CD4-positive, CD25-positive, alpha-beta regulatory T cell (primary cell): ENCODE measurements at places on chromosomes 5 and 9. TPM values are rescaled to one million over a fixed set of nuclear protein-coding genes. Genes with fewer than 3 reads are reported as not detected.

The ARHGEF28 gene
- not detected for polyA plus RNA-seq

DNA sequence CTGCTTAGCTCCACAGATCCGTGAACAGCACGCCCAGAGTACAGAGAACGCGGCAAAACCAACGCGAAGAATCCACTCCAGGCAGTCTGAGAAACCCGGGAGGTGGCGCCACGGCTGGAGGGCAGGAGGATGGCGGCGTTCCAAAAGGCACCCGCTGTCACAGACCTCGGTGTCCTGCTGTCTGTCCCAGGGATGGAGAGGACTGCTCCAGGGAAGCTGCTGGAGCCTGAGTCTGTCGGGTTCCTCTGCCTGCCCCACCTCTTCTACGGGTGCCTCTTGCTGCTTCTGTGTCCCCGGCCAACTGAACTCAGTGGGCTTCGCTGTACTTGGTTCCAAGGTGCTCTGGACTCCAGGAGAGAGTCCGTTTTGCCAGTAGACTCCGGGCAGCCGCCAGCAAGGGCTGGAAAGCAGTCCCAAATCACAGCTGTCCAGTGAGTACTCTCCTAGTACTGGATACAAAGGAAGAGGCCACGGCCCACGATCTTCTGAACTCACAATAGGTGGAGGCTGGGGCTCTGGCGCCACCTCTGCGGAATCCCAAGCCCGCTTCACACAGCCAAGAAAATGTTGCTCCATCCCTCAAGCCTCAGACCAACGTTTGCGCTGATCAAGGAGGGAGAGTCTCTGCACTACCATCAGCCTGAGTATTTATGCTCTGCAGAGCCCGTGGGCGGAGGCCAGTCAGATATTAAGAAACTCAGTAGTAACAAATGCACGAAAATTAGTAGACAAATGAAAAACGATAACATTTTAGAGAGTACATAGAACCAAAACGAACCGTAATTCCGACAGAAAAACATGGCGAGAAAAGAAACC, 440 bp downstream of the ANXA2R start:
- H3K27me3 ChIP-seq: no peaks in the 10 kb centered on the region
- H3K36me3 ChIP-seq: peaks cover 4% of the 10 kb centered on the region
- peak; percentile 66 for DNase-seq

DNA sequence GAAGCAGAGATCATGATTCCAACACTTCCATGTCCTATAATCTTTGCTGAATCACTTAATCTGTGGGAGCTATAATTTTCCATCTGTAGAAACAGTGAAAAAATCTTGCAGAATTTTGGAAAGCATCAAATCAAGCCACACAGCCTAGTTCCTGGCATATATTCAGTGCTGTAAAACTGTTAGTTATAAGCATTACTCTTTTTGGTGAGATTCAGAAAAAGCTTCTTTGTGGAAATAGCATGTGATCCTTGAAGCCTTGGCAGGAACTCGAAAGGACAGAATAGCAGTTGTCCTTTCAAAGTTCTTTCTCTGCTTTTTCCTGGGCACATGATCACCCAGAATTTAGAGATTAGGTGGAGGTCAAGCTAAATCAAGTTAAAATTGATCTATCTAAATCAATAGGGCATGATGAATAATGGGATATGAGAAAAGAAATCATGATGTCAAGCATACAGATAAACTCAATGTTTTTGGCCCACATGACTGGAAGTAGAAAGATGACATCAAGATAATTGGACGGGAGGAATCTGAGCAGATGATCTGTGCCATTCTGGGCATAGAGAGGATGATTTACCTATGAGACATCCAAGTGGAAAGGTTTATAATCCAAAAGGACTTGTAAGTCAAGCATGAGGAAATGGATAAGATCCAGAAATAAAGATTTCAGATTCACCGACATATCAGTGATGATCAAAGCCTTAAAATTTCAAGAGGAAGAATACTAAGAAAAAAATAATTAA, 73.1 kb downstream of the TMEM232 start:
- H3K27me3 ChIP-seq: no peaks in the 10 kb centered on the region
- H3K4me3 ChIP-seq: no peak overlapping the region
- no peaks in the 10 kb centered on the region for H3K36me3 ChIP-seq
- no peaks in the 10 kb centered on the region for H3K4me1 ChIP-seq
- DNase-seq: no peak
- no peak overlapping the region for H3K27ac ChIP-seq

The CDC20B gene
- not detected for polyA plus RNA-seq

- H3K27ac ChIP-seq: peak overlapping the region; percentile 77
- peaks cover 70% of the 10 kb centered on the region for H3K4me1 ChIP-seq
- H3K4me3 ChIP-seq: no peak overlapping the region
- H3K36me3 ChIP-seq: peaks cover 28% of the 10 kb centered on the region
- H3K27me3 ChIP-seq: no peaks in the 10 kb centered on the region
Observed at GRCh38 chr9:133113949-133114885, 6.8 kb downstream of the RALGDS start.

DNA sequence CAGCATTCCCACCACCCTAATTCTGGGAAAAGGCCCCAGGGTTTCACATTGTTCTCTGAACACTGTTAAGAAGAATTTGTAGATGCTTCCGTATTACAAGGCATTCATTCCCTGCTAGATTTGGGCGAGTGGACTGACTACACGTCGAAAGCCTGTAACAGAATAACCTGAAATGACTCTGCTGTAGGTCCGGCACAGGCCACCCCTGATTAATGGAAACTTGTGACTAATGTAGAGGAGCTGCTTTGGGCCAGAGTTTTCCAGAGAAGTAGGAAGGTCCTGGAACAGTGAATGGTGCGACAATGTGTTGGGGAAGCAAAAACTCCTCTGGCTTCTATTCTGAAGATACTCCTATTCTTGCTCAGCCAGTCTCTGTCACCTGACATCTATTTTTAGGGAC, 87.6 kb downstream of the NR3C1 start:
- no peaks in the 10 kb centered on the region for H3K27me3 ChIP-seq
- peaks cover 28% of the 10 kb centered on the region for H3K36me3 ChIP-seq
- H3K4me3 ChIP-seq: no peak overlapping the region
- DNase-seq: no peak

GRCh38 chr9:33414889-33415500, 12.6 kb upstream of the AQP7 start:
- H3K27ac ChIP-seq: peak overlapping the region; percentile 69
- peaks cover 42% of the 10 kb centered on the region for H3K4me1 ChIP-seq
- H3K27me3 ChIP-seq: no peaks in the 10 kb centered on the region
- no peak for DNase-seq
- H3K4me3 ChIP-seq: no peak overlapping the region
- no peaks in the 10 kb centered on the region for H3K36me3 ChIP-seq

GRCh38 chr5:28324174-28324573, 1285.8 kb upstream of the CDH9 start:
- H3K4me1 ChIP-seq: no peaks in the 10 kb centered on the region
- H3K36me3 ChIP-seq: no peaks in the 10 kb centered on the region
- no peak overlapping the region for H3K4me3 ChIP-seq
- no peaks in the 10 kb centered on the region for H3K27me3 ChIP-seq
- H3K27ac ChIP-seq: no peak overlapping the region

DNA sequence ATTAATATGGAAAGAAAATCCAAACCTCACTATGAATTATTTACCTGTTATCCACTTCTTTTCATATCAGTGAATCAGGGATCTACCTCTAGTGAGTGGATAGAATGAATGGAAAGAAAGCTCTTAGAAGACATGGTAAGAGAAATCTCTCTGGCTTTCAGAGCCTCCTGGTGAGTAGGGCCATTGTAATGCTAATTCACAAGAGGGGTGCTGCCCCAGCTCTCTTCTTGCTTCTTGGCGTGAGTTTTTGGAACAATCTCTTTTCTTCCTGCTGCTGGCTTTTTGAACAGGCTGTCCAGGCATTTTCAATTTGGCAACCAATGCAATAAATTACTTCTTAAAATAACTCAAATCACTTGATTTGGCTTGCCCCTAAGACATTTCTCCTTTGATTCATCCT, 49.9 kb upstream of the KCNN2 start:
- no peaks in the 10 kb centered on the region for H3K36me3 ChIP-seq
- H3K4me3 ChIP-seq: no peak overlapping the region
- H3K4me1 ChIP-seq: no peaks in the 10 kb centered on the region
- no peak overlapping the region for H3K27ac ChIP-seq
- no peak for DNase-seq

- DNase-seq: no peak
- H3K27me3 ChIP-seq: no peaks in the 10 kb centered on the region
- no peak overlapping the region for H3K27ac ChIP-seq
- no peaks in the 10 kb centered on the region for H3K4me1 ChIP-seq
- H3K36me3 ChIP-seq: no peaks in the 10 kb centered on the region
Observed at GRCh38 chr5:50653946-50654345, 12.5 kb upstream of the PARP8 start.

The CDX1 gene
- polyA plus RNA-seq: not detected

- H3K27ac ChIP-seq: no peak overlapping the region
- no peaks in the 10 kb centered on the region for H3K4me1 ChIP-seq
- no peak overlapping the region for H3K4me3 ChIP-seq
- no peaks in the 10 kb centered on the region for H3K27me3 ChIP-seq
- DNase-seq: no peak
Observed at GRCh38 chr5:937151-937924, 44.7 kb downstream of the TRIP13 start.

GRCh38 chr9:109802491-109802890, 22.5 kb downstream of the PALM2AKAP2 start:
- no peaks in the 10 kb centered on the region for H3K27me3 ChIP-seq
- no peak for DNase-seq
- H3K4me1 ChIP-seq: no peaks in the 10 kb centered on the region
- H3K4me3 ChIP-seq: no peak overlapping the region
- no peaks in the 10 kb centered on the region for H3K36me3 ChIP-seq

DNA sequence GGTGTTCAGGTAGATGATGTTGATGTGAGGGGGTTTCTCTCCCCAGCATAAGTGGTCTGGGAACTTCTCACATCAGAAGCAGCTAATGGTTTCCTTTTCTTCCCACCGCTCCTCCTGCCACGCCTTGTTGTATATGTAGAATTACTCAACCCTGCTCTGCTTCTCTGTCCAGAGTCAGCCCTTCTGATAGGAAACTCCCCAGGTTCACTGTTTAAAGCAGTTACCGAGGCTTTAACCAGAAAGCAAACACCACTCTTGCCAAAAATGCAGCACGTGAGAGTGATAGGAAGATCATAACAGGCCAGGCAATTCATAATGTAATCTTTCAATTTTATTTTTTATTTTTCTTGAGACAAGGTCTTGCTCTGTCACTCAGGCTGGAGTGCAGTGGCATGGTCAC, 10.5 kb upstream of the TMEM252 start:
- DNase-seq: no peak
- H3K36me3 ChIP-seq: no peaks in the 10 kb centered on the region
- H3K4me3 ChIP-seq: no peak overlapping the region

GRCh38 chr9:125380406-125380805, 118.8 kb downstream of the GAPVD1 start:
- H3K27ac ChIP-seq: no peak overlapping the region
- H3K4me3 ChIP-seq: no peak overlapping the region
- H3K4me1 ChIP-seq: no peaks in the 10 kb centered on the region
- DNase-seq: no peak
- no peaks in the 10 kb centered on the region for H3K27me3 ChIP-seq

The SPINK1 gene
- polyA plus RNA-seq: not detected

DNA sequence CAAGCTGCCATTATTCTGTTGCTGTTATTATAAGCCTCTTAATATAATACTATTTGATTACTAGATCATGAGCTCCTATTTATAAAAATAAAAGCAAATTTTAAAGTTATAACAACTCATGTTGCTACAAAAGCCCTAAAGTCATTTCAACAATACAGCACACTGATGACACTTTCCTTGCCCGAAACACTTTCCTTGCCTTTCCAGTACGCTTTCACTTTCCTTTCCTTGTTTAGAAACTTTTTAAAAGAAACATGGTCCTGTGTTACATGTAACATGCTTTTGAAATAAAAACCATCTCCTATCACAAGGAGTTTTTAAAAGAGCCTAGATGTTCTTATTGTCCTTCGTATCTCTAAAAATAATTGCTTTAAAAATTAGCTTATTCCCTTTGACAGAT, 688.4 kb downstream of the PTPRD start:
- H3K36me3 ChIP-seq: no peaks in the 10 kb centered on the region
- no peaks in the 10 kb centered on the region for H3K27me3 ChIP-seq
- no peak for DNase-seq
- no peak overlapping the region for H3K4me3 ChIP-seq
- H3K27ac ChIP-seq: no peak overlapping the region
- H3K4me1 ChIP-seq: no peaks in the 10 kb centered on the region

DNA sequence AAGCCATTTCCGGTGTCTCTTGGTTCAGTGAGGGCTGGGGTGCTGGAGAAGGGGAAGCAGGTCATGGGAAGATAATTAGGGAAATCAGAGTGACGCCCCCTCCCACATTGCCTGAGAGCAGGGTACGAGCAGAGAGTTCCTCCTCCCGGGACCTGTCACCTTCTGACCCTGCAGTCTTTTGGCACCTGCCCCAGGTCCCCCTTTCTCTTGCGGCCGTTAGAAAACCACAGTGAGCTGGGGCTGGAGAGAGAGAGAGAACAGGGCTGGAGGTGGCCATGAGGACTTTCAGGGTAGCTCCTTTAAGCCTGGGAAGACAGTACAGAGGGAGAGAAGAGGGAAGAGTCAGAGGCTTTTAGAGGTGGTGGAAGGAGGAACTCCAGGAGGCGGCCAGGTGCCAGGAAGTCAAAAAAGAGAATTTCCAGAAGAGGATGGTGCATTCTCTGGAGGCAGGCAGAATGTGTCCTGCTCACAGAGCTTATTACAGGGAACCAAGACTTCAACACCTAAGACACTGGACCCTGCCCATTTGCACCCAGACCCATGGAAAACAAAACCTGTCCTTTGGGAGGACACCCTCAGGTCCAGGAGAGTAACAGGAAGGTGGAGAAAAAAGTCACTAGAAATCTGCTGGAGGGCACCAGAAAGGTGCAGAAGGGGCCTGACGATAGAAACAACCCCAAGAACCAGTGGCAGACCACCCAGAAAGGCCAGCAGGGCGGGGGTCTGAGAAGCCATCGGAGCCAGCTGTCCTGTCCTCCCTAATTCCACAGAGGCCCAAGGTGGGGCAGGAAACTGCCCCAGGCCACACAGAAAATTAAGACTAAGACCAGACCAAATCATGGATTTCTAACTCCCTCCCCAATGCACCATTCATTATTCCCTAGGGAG, 6.5 kb upstream of the ACSL6 start:
- no peak overlapping the region for H3K27ac ChIP-seq
- DNase-seq: no peak
- H3K4me1 ChIP-seq: peaks cover 21% of the 10 kb centered on the region
- H3K27me3 ChIP-seq: peaks cover 40% of the 10 kb centered on the region

The SH3RF2 gene
- 0.66 TPM for polyA plus RNA-seq

- DNase-seq: no peak
- no peaks in the 10 kb centered on the region for H3K36me3 ChIP-seq
- H3K4me3 ChIP-seq: no peak overlapping the region
- no peak overlapping the region for H3K27ac ChIP-seq
Observed at GRCh38 chr9:35923927-35924763, 14.9 kb downstream of the SPAAR start.

The TOR4A gene
- polyA plus RNA-seq: 2.9 TPM

DNA sequence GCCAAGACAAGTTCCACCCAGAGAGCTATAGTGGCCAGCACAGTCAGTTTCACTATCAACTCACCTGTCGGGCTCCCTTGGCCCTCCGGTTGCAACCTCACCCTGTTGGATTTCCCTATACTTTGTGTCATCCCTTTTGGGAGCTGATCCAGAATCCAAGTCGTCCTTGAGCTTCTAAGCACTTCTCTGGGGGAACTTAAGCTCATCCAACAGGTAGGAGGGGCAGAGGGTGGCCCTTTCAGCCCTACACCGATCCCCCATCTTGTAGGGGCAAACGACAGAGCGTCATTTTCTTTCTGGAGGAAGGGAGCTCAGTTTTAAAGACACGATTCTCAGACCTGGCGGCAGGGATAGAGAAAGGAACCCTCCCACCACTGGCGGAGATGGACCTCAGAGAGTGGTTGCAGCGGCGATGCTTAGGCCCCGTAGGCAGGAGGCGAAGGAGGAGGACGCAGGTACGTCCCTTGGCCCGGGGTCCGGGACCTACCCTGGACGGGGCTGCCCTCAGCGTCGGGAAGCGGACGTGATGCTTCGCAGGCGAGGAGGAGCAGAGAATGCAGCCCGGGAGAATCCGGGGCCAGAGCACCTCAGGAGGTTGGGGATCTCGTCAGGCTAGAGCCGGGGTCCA, 519 bp downstream of the ZER1 start:
- DNase-seq: peak; percentile 7

The DNAH5 gene
- polyA plus RNA-seq: not detected
